ENCODE measurements at places on chromosomes 5 and 9.

DNA sequence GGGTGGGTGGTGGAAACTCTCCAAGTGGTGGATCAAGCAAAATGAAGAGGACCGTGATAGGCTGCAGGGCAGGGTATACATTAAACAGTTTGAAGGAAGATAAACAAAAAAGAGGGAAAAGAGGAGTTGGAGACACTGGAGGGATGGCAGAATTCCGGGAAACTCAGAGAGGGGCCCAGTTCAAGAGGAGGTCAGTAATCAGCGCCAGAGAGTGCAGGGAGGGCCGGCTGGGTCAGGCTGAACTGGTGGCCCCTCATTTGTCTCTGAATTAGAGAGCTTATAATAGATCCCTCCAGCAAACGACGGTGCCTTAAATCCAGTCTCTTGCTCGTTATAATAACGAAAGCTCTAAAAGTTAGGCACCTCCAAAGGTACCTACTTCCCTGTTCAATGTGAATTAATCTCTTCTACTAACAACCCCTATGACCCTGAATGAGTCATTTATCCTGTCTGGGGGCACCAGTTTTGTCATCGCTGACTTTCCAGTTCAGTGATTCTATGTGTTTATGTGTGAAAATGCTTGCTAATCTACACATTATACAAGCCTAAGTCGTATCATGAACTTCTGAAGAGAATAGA is 2.4 kb upstream of the ZSWIM6 start:
- DNase-seq, result no peak

- no peak for DNase-seq
Observed at GRCh38 chr9:106615118-106615889, 247.7 kb upstream of the ZNF462 start.

GRCh38 chr9:75414371-75415160 is 326.3 kb downstream of the OSTF1 start:
- DNase-seq, result peak; percentile 11

GRCh38 chr9:107239474-107239873 is 43.6 kb upstream of the RAD23B start:
- DNase-seq, result no peak

DNA sequence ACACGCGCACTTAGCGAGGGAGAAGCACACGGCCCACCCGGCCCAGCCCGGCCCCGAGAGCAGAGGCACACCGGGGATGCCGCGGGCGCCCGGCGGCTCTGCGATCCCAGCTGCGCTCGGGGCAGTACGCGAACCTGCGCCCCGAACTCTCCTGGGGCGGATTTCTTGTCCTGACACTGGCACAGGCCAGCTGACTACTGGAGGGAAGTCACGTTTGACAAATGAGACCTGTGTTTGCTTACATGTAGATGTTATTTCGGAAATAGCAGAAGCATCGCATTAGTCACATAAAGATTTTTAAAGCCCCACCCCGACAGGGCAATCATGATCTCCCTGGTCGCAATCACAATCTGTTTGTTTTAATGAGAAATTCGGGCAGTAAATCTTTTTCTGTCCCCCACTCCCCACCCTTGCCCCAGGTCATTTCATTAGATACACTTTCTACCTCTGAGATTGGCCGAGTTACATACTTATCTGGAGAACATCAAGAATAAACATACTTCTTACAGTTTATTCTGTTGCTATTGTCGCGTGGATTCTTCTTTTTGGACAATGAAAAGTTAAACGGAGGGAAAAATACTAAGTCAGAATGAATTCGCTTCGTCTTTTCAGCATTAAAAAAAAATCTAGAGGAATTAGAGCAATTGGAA is 518.9 kb downstream of the CTNND2 start:
- peak; percentile 31 for DNase-seq

All from right kidney (tissue), 9 donors.